ENCODE measurements at places on chromosomes 12 and 14.

DNA sequence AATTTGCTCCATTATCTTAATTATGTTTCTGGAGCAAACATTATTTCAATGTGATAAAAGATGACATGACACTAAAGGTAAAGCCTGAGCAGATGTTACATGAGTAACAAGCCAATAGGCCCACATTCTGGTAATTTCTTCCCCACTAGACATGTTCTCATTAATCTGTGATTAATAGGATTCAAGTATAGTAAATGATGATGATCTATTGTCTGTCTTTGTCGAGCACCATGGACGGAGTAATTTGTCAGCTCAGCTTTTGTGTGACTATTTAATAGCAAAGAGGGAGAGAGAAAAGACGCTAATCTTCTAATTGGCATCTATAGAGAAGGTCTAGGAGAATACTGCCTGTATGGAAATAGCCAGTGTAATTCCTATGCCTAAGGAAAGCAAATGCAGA, 62.2 kb upstream of the INSM2 start:
- no peak for DNase-seq

GRCh38 chr14:36675581-36675980, 13.9 kb downstream of the PAX9 start:
- DNase-seq, result no peak

DNA sequence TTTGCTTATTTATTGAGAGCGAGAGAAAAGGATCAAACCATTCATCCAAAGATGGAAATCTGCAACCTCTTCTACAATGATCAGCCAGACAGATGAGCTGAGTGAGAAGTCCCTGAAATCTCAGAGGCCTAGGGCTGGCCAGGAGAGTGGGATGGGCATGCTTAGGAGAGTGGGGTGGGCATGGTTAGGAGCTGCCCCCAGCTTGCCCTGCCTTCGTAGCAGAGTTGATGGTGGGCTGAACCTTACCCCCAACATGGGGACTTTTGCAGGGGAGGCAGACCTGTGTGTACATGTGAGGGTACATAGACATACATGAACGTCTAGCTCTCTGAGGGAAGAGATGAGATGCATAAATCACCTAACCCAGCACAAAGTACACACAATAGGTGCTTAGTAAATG, 95.7 kb upstream of the ESRRB start:
- DNase-seq, result no peak

DNA sequence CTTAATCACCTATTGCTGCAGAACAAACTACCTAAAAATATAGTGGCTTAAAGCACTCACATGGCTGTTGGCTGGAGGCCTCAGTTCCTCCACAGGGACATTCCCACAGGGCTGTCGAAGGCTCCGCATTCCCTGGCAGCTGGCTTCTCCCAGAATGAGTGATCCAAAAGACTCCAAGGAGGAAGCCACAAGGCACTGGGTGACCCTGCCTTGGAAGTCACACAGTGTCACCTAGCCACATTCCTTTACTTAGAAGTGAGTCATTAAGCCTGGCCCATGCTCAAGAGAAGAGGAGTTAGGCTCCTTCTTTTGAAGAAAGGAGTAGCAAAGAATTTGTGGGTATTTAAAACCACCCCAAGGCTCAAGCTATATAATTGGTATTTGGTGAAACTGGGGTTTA, 63.9 kb upstream of the MAP1LC3B2 start:
- DNase-seq, result no peak

DNA sequence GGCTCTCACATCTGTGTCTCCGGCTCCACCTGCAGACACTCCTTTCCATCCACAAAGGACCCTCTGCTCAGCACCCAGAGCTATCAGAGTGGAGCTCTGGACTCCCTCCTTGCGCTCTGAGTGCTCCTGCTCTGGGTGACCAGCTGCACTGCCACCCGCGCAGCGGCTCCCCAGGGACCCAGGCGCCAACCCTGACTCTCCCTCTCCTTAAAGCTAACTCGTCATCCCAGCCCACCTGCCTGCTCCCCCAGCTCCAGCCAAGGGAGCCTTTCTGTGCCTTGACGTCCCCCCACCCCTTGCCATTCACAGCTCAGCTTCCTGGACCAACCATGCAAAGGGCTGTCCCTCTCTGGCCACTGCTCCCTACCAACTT, 99.0 kb downstream of the SETD3 start:
- no peak for DNase-seq

GRCh38 chr14:78479127-78479780, 309.1 kb downstream of the NRXN3 start:
- no peak for DNase-seq

GRCh38 chr14:60051721-60052221, 40.0 kb upstream of the PCNX4 start:
- no peak for DNase-seq

- no peak for DNase-seq
These were observed 191.4 kb downstream of the FOXA1 start for GRCh38 chr14:37403626-37404025.
